ENCODE measurements at places on chromosomes 4 and X.

DNA sequence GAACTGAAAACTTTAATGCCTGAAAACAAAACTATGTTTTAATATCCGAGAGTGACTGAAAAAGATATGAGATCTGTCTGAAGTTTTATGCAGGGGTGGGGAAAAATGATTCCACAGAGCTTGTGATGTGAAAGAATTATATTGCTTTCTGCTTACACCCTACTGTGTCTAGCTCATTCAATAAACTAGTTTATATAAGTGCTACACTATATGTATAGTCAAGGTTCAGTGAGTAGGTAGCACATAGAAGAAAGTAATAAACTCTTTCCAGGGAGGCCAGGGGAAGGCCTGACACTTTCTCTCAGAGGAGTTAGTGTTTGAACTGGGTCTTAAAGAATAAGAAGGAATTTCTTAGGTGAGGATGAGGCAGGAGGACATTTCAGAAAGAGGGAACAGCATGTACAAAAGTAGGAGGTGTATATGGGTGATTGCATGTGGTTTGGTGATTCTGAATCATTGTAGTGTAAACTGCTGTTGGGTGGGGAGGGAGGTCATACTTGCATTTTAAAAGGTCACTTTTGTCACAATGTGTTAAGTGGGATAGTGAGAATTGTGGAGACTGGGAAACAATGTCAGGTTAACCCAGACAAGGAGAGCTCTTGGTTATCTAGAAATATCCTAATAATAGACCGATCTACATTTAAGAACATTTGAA is 25.1 kb upstream of the TEX13D start:
- no peak for DNase-seq

DNA sequence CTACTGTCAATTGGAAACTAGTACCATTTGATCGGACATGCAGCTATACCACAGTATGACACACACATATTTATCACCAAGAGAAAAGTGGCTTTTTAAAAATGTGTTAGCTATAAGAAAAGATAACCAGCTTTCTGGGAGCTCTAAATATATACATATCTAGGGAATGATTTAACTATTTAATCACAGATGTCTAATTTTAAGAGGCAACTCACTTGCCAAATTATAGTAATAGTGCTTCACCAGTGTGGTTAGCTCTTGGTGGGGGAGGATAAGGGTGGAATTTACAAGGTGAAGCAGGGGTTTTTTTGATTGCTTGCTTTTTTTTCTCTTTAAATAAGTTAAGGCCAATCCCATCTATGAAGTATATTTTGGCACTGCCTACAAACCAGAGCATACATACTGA is 547.7 kb upstream of the DIPK2B start:
- no peak for DNase-seq

DNA sequence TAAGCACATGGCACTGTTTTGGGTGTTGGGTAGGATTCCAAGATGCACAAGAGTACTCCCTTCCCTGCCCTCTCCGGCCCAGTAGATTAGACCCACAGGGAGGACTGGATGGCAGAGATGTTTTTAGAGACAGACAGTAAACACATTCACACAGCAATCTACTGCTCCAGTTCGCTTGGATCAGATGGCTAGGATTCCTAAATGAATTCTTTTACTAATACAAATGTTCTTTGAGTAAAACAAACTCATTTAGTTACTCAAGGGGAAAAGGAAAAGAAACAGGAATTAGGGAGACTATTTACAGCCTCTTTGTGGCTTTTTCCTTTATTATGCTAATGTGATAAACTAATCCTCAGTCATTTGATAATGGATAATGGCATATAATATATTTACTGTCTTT is 5.9 kb downstream of the SNX25 start:
- DNase-seq, result peak; percentile 51

GRCh38 chr4:111988514-111988913 is 156.7 kb upstream of the FAM241A start:
- DNase-seq, result no peak

DNA sequence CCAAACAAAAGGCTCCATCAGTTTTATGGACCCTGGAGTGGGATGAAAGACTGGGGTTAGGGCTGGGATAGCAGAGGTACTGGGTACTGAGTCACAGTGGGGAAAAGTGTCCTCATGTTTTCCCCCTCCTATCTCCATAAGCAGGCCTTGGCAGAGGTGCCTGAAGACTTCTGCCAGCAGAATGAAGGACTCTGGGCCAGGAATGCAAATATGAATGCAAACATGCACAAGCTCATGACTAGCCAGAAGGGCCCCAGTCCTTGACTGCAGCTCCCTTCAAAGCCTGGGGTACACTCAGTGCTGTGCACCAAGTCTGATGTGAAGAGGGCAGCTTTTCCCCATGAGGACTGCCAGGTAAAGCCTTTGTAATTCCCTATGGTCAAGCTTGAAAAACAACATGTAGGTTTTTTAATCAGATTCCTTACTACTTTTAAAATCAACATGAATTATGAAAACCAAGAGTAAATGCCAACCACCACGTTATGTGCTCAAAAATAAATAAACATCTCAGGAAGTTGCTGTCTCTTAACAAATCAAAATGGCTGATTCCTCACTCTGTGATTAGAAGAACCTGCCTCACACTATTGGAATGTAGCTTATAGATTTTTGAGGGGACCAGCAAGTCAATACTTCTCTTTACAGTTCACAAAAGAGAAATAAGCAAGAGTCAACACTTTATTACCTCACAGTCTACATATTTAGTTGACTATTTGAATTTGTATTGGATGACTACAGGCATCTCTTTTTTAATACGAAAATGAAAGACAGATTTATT is 1512.0 kb downstream of the ARAP2 start:
- DNase-seq, result no peak

- no peak for DNase-seq
Observed at GRCh38 chrX:129445436-129445835, 77.9 kb downstream of the SMARCA1 start.

- no peak for DNase-seq
Observed at GRCh38 chrX:72216973-72217372, 21.9 kb downstream of the ERCC6L start.

DNA sequence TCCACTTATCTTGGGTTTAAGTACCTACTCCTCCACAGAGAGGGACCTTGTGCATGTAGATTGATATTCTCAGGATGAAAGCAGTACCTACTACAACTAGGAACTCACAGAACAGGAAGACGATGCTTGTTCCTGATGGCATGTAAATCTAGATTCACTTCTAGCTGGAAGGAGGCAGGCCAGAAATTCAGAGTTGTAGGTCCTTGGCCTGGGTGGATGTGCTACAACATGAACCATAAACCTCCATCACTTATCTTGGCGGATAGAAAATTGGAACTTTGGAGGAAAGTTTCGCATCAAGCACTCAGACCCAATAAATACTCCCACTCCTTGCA is 9.3 kb upstream of the SMIM20 start:
- no peak for DNase-seq

- DNase-seq, result no peak
Observed at GRCh38 chr4:3415471-3416141, 26.2 kb upstream of the HGFAC start.

DNA sequence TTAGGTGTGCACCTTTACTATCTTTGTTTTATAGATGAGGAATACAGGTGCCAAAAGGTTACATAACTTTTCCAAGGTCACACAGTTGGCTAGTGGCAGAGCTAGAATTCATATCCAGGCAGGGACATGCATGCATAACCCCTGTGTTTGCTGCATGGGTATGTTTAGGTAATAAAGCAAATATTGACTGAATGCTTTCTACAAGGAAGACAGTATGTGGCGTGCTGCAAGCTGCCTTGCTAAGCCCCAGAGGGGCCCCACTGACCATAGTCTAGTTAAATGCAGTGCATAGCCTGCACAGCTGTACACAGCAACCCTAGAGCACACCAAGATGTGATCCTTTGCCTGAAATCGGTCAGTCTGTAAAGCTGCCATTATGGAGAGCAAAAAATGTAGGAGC is 320.5 kb upstream of the IGFBP7 start:
- no peak for DNase-seq

GRCh38 chrX:53065104-53065503 is 16.5 kb downstream of the GPR173 start:
- DNase-seq, result no peak

DNA sequence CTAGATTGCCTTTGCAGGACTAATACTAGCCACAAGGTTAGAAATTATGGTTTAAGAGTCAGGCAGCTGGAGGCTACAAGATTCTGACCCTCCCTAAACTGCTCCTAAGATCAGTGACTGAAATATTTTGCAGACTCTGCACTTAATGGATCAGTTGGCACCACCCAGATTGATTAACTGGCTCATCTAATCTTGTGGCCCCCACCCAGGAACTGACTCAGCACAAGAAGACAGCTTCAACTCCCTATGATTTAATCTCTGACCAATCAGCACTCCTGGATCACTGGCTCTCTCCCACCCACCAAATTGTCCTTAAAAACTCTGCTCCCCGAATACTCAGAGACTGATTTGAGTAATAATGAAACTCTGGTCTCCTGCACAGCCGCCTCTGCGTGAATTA is 145.4 kb upstream of the LCORL start:
- DNase-seq, result no peak

GRCh38 chrX:10360116-10360515 is 203.3 kb downstream of the CLCN4 start:
- DNase-seq, result peak; percentile 19

DNA sequence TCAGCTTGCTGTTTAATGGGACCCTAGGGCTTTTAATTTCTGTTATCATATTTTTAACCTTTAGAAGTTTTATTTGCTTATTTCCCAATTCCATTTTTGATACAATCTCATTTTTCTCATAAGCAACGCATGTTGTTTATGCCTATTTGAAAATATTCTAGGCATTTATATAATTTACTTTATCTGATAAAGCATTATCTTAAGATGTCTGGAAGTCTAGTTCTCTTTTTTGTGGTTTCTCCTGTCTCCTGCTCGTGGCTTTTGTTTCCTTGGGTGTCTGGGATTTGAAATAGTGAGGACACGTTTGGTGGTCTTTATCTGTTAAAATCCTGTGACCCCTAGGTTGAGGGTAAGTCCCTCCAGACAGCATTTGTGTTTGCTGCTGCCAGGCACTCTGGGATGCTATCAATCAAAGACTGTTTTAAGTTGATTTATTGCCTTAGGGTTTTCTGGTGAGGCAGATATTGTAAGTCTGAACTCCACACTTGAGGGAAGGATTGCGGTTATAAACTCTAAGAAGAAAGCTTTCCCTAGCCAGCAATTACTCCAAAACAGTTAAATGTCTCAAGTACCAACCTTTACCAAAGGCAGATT is 208.0 kb downstream of the PRDM5 start:
- no peak for DNase-seq

DNA sequence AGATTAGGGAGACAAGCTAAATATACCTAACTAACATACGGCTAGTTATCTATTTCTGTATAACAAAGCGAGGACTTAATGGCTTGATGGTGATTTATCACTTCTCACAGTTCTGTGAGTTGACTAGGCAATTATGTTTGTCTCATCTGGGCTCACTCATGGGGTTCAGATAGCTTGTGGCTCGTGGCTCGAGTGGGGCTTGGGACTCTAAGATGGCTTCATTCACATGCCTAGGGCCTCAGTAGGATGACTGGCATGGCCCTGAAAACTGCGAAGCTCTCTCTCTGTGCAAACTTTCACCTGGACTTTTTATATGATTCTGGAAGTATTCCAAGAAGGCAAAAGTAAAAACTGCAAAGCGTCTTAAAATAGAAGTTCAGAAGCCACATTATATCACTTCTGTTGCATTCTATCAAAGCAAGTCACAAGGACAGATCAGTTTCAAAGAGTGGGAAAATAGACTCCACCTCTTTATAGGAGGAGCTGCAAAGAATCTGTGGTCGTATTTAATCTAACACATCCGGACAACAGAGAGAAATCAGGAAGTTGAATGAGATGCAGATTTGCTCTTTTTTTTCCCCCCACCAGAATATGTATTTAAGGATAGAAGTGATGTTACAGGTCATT is 491.2 kb downstream of the INPP4B start:
- no peak for DNase-seq

- DNase-seq, result no peak
Observed at GRCh38 chr4:86283371-86283770, 76.5 kb downstream of the MAPK10 start.

DNA sequence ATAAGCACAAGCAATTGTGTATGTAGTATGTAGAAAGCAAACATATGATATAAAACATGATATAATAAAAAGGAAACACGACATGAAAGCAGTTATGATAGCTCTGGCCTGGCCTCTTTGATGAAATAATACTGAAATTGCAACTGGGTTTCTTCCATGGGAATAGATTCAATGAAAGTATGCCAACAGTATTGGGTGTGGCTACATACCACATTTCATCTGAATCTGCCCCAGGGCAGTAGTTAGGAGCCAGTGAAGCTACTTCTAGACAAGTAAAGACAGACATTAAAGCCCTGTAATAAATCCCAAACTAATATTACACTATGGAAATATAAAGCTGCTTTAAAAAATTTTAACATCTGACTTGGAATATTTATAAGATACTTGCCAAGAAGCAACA is 207.3 kb downstream of the FBXW7 start:
- peak; percentile 32 for DNase-seq

DNA sequence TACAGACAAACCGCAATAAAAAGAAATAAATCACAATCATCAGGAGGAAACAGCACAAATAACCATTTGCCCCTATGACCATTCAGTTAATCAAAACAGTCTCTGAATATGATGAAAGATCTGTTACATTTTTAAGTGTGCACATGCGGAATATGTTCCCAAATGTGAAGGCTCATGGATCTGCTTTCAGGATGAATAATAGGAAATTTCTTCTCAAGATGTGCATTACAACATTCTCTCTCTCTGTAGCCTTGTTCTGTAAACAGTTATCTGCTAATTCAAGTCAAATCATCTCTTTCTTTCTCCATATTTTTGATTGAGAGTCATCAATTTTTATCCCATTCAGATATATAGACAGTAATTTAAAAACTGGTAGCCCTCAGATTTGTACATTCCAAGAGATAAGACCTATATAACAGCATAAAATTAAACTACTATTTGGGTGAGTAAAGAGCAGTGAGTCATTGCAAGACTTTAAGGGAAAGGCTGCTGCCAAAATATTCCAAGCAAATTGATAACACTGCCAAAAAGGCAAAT is 433.9 kb upstream of the ATOH1 start:
- DNase-seq, result peak; percentile 68

DNA sequence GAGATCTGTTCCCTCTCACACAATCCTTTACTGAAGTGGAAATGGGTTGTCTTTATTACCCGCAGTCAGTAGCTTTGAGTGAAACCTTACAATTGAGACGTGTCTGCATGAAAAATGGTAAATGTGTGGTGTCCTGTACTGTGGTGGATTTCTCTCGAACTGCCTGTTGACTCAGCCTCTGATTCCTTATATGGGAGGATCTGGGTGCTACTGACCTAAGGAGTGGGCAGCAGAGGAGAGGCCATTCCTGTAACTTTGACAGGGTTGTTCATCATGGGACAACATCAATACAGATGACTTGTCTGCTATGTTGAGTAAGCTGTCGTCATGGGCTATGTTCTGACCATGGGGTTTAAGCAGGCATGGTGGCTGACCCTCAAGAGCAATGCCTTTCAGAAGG is 159.6 kb upstream of the WDR1 start:
- DNase-seq, result no peak

DNA sequence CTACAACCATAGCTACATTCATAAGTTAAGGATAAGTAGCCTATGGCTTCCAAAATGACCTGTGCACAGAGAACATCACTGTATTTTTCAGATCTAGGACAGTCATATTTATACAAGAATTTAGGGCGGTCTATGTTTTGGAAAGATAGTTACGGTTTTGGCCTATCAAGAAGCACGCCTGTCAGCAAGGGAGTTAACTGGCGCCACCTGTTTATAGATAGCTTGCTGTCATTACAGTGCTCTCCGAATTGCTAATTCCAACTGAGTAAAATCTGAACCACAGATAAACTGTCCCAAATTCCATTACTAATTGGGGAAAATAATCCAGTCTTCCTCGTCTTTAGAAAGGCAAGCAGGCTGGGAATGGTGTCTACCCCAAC is 646 bp downstream of the ABCB7 start:
- DNase-seq, result no peak

GRCh38 chr4:76681996-76682395 is 215.9 kb downstream of the SOWAHB start:
- DNase-seq, result no peak

Data from fibroblast of skin of scalp (primary cell).